ENCODE measurements at places on chromosomes 13 and 19.

DNA sequence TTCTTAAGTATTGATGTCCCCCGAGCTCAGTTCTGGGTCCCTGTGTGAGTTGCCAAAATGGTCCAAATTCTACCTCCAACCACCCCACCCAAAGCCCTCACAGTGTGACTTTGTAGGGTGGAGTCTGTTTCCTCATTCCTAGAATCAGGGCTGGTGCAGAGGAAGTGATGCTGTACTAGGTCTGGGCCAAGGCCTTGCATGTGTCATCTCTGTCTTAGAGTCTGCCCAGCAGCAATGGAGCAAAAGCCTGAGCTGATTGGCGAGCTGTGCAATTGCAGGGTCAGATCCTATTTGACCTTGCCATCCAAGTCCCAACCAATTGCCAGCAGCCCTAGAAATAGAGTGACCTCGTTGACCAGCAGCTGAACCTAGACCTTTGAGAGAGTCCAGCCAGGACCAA, 97.0 kb upstream of the ANKRD10 start:
- no peak for DNase-seq

DNA sequence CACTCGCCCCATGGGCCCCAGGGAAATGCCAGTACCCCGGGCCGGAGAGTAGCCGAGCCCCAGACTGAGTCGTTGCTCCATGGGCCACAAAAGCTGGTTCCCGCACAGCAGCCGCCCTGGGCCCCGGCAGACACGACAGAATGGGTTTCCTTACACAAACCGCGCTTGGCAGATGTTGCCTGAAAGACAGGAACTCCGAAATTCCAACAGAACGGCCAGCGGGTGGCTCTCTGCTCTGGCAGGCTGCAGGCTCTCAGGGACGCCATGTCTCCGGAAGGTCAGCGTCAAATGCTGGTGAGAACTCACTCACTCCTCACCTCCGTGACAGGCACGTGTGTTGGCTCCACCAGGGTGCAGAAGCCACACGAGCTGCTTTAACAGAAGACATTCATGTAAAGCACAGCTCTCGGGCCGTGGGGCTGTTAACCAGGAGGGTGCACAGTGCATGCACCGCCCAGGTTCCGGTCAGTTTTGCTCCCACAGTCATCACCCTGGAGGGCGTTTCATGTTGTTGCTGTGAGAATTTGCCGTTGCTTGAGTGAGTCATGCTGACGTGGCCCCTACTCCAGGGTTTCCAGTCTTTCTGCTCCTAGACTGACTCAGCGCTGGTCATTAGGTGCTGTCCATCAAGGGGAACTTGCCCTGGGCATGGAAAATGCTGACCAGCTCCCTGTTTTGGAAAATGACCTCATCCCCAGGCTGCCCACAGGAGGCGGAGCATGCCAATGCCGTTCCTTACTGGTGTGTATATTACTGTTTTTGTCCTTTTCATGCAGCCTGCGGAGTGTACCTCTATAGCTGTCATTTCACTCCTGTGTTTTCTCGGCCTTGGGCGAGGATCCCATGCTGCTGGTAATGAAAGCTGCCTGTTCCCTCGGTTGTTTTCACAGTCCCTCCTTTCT, 44.8 kb downstream of the ANKRD10 start:
- no peak for DNase-seq

GRCh38 chr13:53417601-53418000, 389.0 kb downstream of the OLFM4 start:
- no peak for DNase-seq

GRCh38 chr19:34994643-34995541, 5.2 kb upstream of the GRAMD1A start:
- no peak for DNase-seq

DNA sequence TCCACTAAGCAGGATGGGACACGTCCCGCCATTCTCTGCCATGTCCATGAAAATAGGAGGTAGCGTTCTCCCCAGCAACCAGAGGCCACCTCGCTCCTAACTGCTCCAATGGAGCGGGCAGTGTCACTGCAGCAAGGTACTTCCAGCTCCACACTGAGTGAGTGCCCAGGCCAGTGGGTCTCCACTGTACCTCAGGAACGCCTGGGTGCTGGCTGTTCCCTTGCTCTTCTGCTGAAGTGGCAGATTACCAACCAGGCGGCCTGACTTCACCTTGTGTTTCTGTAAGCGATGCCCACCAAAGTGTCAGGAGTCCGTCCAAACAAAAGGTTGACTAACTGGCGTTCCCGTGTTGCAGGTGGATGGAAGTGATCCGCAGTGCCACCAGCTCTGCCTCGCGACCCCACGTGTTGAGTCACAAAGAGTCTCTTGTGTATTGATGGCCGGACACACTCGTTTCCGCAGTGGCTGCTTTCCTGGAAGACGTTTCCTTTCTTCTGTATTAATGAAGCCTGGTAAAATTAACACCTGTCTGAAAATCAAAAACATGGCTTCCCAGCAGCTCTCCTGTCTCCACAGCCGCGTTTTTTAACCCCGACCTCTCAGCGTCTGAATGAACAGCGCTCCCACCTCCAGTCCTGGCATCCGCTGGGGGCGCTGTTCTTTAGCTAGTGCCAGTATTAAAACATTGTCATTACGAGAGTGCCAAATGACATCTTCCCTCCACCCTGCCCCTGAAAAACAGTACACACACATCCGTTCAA, 128.8 kb downstream of the STK24 start:
- no peak for DNase-seq

DNA sequence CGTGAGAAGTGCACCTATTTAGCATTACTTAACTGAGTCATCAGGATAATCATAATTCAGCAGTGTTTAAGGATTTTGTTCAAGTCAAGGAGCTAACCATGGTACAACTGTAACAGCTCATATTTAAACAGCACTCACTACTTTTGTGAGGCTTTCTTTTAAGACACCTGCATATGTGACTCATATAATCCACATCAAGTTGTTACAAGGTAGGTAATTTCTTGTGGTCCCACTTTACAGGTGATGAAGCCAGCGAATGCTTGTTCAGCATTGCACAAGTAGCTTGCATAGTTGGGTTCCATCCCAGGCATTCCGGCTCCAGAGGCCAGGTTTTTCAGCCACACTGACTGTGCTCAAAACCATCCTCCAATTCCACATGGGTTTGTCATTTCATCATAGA, 569.2 kb downstream of the MYO16 start:
- DNase-seq = no peak
